ENCODE measurements at places on chromosomes 7 and 10. TPM values are rescaled to one million over a fixed set of nuclear protein-coding genes. Genes with fewer than 3 reads are reported as not detected.

ANKRD16 gene
- 4.9 TPM for total RNA-seq

AKR1C4 gene
- not detected for total RNA-seq

SPDYE9 gene
- not detected for total RNA-seq

LFNG gene
- total RNA-seq, result 58.6 TPM

LRRTM3 gene
- total RNA-seq, result 0.09 TPM

ADAM22 gene
- total RNA-seq, result 1.5 TPM

PCDH15 gene
- total RNA-seq, result not detected

DNA sequence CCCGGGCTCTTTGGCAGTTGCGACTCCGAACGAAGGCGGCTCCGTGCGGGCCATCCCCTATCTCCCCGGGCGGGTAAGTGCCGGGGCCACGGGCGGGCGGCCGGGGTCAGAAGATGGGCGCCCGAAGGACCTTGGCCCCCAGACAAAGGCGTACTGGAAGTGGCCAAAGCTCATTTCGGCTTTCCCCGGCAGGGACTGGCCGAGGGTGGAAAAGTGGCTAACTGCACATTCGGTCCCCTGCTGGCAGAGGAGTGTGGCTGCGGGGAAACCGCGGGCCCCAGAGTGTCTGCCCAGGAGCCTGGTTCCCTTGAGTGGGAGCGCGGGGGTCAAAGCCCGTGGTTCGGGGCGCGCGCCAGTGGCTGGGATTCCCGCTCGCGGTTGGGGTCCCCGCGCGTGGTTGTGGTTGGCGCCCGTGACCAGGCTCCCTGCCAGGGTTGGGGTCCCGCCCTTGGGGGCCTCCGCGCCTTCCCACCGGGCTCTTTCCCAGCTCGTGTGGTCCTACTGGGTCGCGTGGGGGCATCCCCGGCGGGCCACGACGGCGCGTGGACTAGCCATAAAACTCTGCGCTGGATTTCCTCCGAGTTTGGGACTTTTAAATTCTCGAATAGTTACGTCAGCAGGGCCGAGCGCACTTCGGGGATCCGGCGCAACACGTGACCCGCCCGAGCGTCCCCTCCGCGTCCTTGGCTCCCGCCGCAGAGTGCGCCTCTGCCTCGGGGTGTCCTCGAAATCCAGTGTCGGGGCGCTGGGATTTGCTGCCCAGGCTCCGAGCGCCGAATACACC, 124.4 kb downstream of the TACC2 start:
- DNase-seq, result peak; percentile 48
- H3K27ac ChIP-seq, result peak overlapping the region; percentile 96
- H3K36me3 ChIP-seq, result no peaks in the 10 kb centered on the region
- H3K27me3 ChIP-seq, result no peaks in the 10 kb centered on the region
- peak overlapping the region; percentile 74 for H3K4me3 ChIP-seq
- peaks cover 34% of the 10 kb centered on the region for H3K4me1 ChIP-seq

GRCh38 chr10:124493214-124493882, 31.7 kb downstream of the LHPP start:
- H3K27ac ChIP-seq, result no peak overlapping the region
- H3K36me3 ChIP-seq, result no peaks in the 10 kb centered on the region

- no peak overlapping the region for H3K27ac ChIP-seq
- peak; percentile 54 for DNase-seq
- H3K4me3 ChIP-seq, result no peak overlapping the region
- no peaks in the 10 kb centered on the region for H3K36me3 ChIP-seq
- no peaks in the 10 kb centered on the region for H3K27me3 ChIP-seq
Measured at GRCh38 chr7:11427686-11428273, 404.2 kb downstream of the THSD7A start.

DNA sequence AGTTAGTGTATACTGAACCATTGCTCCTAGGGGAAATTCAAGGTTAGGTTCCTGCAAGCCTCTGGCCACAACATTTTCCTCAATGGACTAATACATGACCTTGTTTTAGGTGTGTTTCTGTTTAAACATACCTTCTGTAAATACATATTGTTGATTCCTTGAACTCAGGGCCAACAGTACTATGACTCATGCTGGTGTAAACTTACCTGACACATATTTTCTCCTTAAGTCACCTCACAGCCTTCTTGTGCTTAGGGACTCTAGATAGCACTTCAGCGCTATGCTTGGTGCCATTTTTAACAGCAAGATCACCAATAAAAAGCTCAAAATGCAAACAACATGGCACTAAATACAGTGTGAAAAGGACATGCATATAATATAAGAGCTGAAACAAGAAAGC, 176.4 kb downstream of the TAX1BP1 start:
- no peak overlapping the region for H3K27ac ChIP-seq
- DNase-seq, result no peak
- no peaks in the 10 kb centered on the region for H3K27me3 ChIP-seq
- no peak overlapping the region for H3K4me3 ChIP-seq
- peaks cover 19% of the 10 kb centered on the region for H3K4me1 ChIP-seq
- H3K36me3 ChIP-seq, result no peaks in the 10 kb centered on the region

DNA sequence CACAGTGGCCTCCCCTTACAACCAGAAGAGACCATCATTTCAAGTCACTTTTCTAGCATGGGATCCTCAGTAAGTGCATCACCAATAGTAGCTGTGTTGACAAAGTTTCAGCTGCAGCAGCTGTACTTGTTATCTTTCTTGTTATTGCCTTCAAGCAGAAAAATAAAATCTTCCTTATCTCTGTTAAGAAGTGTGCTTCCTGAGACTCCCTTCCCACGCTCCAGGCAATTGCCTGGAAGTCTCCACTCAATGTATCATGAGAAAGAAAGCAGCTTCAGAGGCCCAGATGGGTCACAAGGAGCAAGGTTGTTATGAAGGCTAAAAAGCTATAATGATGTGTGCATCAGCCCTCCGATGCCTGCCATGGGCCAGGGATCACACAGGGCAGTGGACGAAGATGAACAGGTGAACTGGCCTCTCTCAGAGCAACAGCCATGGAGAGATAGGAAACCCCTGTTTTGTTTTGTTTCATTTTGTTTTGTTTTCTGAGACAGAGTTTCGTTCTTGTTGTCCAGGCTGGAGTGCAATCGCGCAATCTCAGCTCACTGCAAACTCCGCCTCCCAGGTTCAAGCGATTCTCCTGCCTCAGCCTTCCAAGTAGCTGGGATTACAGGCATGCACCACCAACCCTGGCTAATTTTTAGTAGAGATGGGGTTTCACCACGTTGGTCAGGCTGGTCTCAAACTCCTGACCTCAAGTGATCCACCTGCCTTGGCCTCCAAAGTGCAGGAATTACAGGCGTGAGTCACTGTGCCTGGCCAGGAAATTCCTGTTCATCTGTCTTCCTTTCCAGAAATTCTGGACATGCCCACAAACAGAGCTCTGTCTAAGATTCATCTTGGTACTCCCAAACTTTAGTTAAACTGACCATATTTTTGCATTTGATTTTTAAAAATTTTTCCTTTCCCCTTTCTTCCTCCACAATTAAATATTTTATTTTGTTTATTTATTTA, 340.5 kb downstream of the TNS3 start:
- H3K27ac ChIP-seq, result no peak overlapping the region
- no peaks in the 10 kb centered on the region for H3K36me3 ChIP-seq
- DNase-seq, result no peak

DNA sequence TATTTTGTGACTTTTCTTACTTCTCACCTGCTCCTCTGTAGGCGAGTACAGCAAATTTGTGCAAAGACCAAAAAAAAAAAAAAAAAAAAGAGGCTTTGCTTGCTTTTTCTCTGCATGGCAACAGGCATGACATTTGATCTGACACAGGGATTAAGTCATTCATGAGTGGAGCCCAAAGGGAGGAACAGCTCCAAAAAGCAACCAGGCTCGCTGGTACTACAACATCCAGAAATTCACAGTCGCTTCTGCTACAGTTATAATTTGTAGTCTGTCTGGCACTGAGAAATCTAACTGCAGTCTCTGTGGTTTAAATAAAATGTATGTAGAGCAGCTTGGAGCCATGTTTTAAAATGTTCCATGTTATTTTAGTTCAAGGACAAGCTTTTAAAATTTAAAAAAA, 31.7 kb downstream of the MKX start:
- no peaks in the 10 kb centered on the region for H3K27me3 ChIP-seq
- H3K4me3 ChIP-seq, result no peak overlapping the region
- H3K4me1 ChIP-seq, result no peaks in the 10 kb centered on the region
- no peaks in the 10 kb centered on the region for H3K36me3 ChIP-seq
- no peak for DNase-seq
- no peak overlapping the region for H3K27ac ChIP-seq

GRCh38 chr7:127667017-127667670, 15.2 kb downstream of the SND1 start:
- H3K4me1 ChIP-seq, result peaks cover 30% of the 10 kb centered on the region
- H3K4me3 ChIP-seq, result no peak overlapping the region
- no peaks in the 10 kb centered on the region for H3K36me3 ChIP-seq
- peak overlapping the region; percentile 90 for H3K27ac ChIP-seq

GRCh38 chr10:23046027-23046426, 49.4 kb upstream of the MSRB2 start:
- no peaks in the 10 kb centered on the region for H3K4me1 ChIP-seq
- H3K4me3 ChIP-seq, result no peak overlapping the region
- H3K36me3 ChIP-seq, result no peaks in the 10 kb centered on the region
- no peaks in the 10 kb centered on the region for H3K27me3 ChIP-seq
- DNase-seq, result no peak
- no peak overlapping the region for H3K27ac ChIP-seq

- no peaks in the 10 kb centered on the region for H3K27me3 ChIP-seq
- H3K4me1 ChIP-seq, result peaks cover 11% of the 10 kb centered on the region
- H3K4me3 ChIP-seq, result no peak overlapping the region
- DNase-seq, result no peak
- no peak overlapping the region for H3K27ac ChIP-seq
Measured at GRCh38 chr10:5956146-5956936, 21.0 kb downstream of the IL15RA start.

GRCh38 chr7:26910221-26910620, 45.8 kb upstream of the SKAP2 start:
- no peaks in the 10 kb centered on the region for H3K4me1 ChIP-seq
- no peaks in the 10 kb centered on the region for H3K27me3 ChIP-seq

DNA sequence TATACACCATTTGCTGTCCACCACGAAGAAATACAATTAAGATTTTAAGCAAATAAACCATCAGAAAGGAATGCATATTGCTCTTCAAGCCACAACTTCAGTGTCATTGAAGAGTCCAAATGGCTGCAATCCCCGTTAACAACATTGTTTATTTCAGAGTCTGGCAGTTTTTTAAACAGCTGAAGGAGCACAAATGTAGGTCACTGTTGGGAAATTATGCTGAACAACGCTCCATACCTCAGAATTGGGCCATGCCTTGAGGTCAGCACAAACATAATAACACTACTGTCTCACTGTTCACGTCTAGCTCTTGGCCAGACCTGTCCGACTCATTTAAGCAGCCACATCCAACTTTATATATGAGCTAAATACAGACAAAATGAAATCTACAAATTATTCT, 453.9 kb upstream of the GHITM start:
- no peak overlapping the region for H3K27ac ChIP-seq
- no peak overlapping the region for H3K4me3 ChIP-seq
- DNase-seq, result peak; percentile 17
- H3K27me3 ChIP-seq, result no peaks in the 10 kb centered on the region

GRCh38 chr10:71302874-71303568, 16.0 kb upstream of the SLC29A3 start:
- no peak overlapping the region for H3K27ac ChIP-seq
- DNase-seq, result peak; percentile 40
- no peaks in the 10 kb centered on the region for H3K4me1 ChIP-seq
- H3K4me3 ChIP-seq, result no peak overlapping the region

DNA sequence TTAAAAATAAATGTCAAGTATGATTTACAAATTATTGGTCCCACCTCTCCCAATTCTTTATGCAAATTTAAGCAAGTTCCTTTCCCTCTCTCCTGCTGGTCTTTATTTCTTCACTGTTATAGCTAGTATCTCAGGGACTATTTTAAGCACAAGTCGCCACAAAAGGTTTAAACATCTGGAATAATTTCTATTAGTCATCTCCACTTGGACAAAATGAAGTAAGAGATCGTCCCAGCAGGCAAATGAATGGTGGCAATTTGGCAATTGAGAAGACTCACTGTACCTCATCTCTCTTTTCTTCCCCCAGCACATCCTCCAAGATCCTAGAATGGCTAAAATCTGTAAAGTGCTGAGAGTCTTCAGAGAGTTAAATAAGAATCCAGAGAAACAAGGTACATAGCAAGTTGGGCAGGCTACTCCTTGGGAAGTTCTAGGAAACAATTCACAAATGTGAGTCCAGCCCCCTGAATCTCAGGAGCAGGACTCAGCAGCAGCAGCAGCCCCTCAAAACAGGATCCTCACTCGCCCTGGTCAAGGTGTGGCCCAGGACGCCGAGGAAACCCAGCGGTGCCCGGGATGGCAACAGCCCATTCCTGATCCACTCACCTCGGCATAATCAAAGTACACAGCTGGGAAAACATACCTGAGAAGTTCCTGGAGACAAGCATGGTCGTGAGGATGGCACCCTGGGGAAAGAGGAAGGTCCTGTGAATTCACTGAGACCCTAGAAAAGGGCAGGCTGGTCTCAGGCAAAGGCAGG, 30.3 kb upstream of the NDST2 start:
- no peak overlapping the region for H3K4me3 ChIP-seq
- no peaks in the 10 kb centered on the region for H3K36me3 ChIP-seq
- H3K27ac ChIP-seq, result no peak overlapping the region
- no peak for DNase-seq
- peaks cover 15% of the 10 kb centered on the region for H3K4me1 ChIP-seq

GRCh38 chr10:12235796-12236195, 39.8 kb downstream of the CDC123 start:
- no peaks in the 10 kb centered on the region for H3K4me1 ChIP-seq
- H3K27me3 ChIP-seq, result no peaks in the 10 kb centered on the region
- no peak for DNase-seq
- H3K27ac ChIP-seq, result peak overlapping the region; percentile 51

DNA sequence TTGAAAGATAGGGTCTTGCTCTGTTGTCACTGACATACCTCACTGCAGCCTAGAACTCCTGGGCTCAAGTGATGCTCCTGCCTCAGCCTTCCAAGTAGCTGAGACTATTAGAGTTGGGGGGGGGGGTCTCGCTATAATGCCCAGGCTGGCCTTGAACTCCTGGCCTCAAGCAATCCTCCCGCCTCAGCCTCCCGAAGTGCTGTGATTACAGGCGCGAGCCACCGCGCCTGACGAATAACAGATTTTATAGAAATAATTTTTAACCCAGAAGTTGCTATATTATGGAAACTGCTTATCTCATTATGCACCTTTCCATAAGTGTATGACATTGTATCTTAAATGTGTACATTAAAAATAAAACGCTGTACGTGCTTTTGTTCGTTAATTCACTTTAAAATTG, 846 bp downstream of the ANKRD26 start:
- H3K27me3 ChIP-seq, result no peaks in the 10 kb centered on the region
- H3K4me3 ChIP-seq, result peak overlapping the region; percentile 78
- DNase-seq, result no peak
- H3K36me3 ChIP-seq, result no peaks in the 10 kb centered on the region
- peaks cover 4% of the 10 kb centered on the region for H3K4me1 ChIP-seq

GRCh38 chr7:31107106-31108090, 55.3 kb downstream of the ADCYAP1R1 start:
- H3K4me3 ChIP-seq, result no peak overlapping the region
- DNase-seq, result no peak
- H3K4me1 ChIP-seq, result no peaks in the 10 kb centered on the region

- H3K27ac ChIP-seq, result no peak overlapping the region
- no peaks in the 10 kb centered on the region for H3K27me3 ChIP-seq
- H3K36me3 ChIP-seq, result no peaks in the 10 kb centered on the region
- H3K4me1 ChIP-seq, result peaks cover 3% of the 10 kb centered on the region
Measured at GRCh38 chr10:113017376-113017775, 67.3 kb downstream of the TCF7L2 start.

GRCh38 chr10:129525401-129525801, 58.4 kb downstream of the MGMT start:
- peak; percentile 58 for DNase-seq
- H3K27me3 ChIP-seq, result no peaks in the 10 kb centered on the region
- H3K36me3 ChIP-seq, result no peaks in the 10 kb centered on the region
- peaks cover 7% of the 10 kb centered on the region for H3K4me1 ChIP-seq

GRCh38 chr7:1981201-1981877, 251.4 kb downstream of the MAD1L1 start:
- no peak overlapping the region for H3K27ac ChIP-seq
- no peaks in the 10 kb centered on the region for H3K36me3 ChIP-seq
- no peaks in the 10 kb centered on the region for H3K4me1 ChIP-seq
- H3K27me3 ChIP-seq, result no peaks in the 10 kb centered on the region
- no peak overlapping the region for H3K4me3 ChIP-seq
- DNase-seq, result no peak
